ENCODE measurements at places on chromosomes 6 and 20. TPM values are rescaled to one million over a fixed set of nuclear protein-coding genes. Genes with fewer than 3 reads are reported as not detected.

RUNX2 gene
- total RNA-seq: 14.0 TPM

RHAG gene
- not detected for total RNA-seq

RIN2 gene
- 24.4 TPM for total RNA-seq

LGSN gene
- not detected for total RNA-seq

C20orf202 gene
- total RNA-seq: not detected

ZNF165 gene
- total RNA-seq: 0.26 TPM

RSPO4 gene
- total RNA-seq: not detected

TSHZ2 gene
- total RNA-seq: not detected

OR12D3 gene
- total RNA-seq: not detected

NKAIN2 gene
- 37.9 TPM for total RNA-seq

MAS1 gene
- total RNA-seq: not detected

- no peaks in the 10 kb centered on the region for H3K27me3 ChIP-seq
- no peak overlapping the region for H3K4me3 ChIP-seq
- peaks cover 4% of the 10 kb centered on the region for H3K36me3 ChIP-seq
- no peaks in the 10 kb centered on the region for H3K4me1 ChIP-seq
Measured at GRCh38 chr20:10454151-10454750, 19.1 kb downstream of the SLX4IP start.

DNA sequence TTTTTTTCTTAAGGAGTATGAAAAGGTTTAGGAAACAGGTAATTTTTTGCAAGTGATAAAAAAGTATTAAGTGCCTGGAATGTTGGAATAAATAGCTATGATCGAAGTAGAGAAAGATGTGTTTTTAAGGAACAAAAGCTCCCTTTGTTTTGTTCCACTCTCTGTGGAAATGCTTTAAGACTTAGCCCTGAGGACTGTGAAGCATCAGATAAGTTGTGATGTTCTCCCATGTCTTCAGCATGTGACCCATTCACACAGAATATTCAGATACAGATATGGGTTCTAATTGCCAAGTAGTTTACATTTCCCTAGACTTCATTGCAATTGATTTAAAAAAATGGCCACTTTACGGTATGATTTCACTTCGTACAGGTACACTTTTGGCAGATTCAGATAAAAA lies 80.6 kb downstream of the KCNQ5 start:
- DNase-seq: no peak
- peaks cover 2% of the 10 kb centered on the region for H3K36me3 ChIP-seq
- H3K4me3 ChIP-seq: no peak overlapping the region
- H3K27ac ChIP-seq: no peak overlapping the region

DNA sequence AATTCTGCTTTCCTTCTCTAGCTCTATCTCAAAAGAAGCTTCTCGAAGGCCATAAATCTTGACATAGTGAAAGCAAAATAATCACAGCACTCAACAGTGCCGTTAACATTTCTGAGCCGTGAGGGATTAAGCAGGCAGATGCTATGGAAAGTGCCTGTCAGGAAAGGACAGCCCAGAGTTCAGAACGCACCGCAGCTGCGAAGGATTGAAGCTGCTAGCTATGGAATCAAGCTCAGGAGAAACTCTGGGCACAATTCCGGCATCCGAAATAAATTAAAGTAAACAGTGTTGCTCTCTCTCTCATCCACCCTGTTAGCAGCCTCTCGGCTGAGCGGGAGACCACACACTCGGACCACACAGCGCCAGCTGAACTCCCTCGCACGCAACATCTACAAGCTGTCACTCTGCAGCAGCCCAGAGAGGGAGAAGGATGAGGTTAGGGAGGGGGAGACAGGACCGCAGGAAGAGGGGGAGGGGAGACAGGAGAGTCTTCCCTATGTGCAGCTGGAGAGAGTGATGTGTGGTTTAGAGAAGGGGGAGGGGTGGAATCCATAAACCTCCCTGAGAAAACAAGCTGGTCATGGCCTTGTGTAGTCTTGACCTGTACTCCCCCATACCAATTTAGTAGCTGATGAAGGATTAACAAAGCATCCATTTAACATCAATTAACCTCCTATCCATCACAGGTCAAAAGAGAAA lies 9.0 kb downstream of the EXOC2 start:
- no peaks in the 10 kb centered on the region for H3K27me3 ChIP-seq
- H3K4me3 ChIP-seq: peak overlapping the region; percentile 63
- no peaks in the 10 kb centered on the region for H3K36me3 ChIP-seq
- peak overlapping the region; percentile 98 for H3K27ac ChIP-seq
- DNase-seq: no peak
- H3K4me1 ChIP-seq: peaks cover 62% of the 10 kb centered on the region

GRCh38 chr20:39036851-39037250 lies 74.7 kb downstream of the DHX35 start:
- H3K27ac ChIP-seq: no peak overlapping the region
- no peaks in the 10 kb centered on the region for H3K27me3 ChIP-seq
- no peak for DNase-seq

GRCh38 chr20:57628047-57628961 lies 8.1 kb upstream of the ZBP1 start:
- peaks cover 14% of the 10 kb centered on the region for H3K4me1 ChIP-seq
- no peak for DNase-seq
- peak overlapping the region; percentile 88 for H3K27ac ChIP-seq
- H3K36me3 ChIP-seq: peaks cover 2% of the 10 kb centered on the region
- H3K4me3 ChIP-seq: peak overlapping the region; percentile 52
- H3K27me3 ChIP-seq: no peaks in the 10 kb centered on the region

GRCh38 chr6:34346175-34347119 lies 46.0 kb downstream of the NUDT3 start:
- H3K4me3 ChIP-seq: no peak overlapping the region
- no peaks in the 10 kb centered on the region for H3K27me3 ChIP-seq
- no peaks in the 10 kb centered on the region for H3K36me3 ChIP-seq
- no peak for DNase-seq
- H3K27ac ChIP-seq: no peak overlapping the region
- peaks cover 24% of the 10 kb centered on the region for H3K4me1 ChIP-seq

DNA sequence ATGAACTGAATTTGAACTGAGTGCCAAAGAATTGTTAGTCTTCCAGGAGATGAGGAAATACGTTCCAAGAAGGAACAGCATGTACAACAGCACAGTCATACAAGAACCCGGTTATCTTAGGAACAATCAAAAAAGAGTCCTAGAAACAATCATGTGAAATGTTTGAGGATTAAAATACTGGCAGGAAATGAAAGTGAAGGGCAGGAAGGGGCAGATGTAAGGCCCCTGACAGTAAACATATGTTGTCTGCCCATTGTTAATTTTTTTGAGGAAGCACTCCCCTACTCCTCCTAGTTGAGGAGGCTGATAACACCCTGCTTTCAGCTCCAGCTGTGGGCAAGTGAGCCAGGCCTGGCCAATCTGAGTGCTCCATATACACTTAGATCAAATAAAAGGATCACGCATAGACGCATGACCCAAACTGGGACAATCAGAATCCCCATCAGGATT lies 220.9 kb downstream of the HACE1 start:
- H3K4me1 ChIP-seq: peaks cover 55% of the 10 kb centered on the region
- no peak overlapping the region for H3K4me3 ChIP-seq
- no peaks in the 10 kb centered on the region for H3K27me3 ChIP-seq
- H3K36me3 ChIP-seq: no peaks in the 10 kb centered on the region
- peak overlapping the region; percentile 25 for H3K27ac ChIP-seq
- DNase-seq: no peak

DNA sequence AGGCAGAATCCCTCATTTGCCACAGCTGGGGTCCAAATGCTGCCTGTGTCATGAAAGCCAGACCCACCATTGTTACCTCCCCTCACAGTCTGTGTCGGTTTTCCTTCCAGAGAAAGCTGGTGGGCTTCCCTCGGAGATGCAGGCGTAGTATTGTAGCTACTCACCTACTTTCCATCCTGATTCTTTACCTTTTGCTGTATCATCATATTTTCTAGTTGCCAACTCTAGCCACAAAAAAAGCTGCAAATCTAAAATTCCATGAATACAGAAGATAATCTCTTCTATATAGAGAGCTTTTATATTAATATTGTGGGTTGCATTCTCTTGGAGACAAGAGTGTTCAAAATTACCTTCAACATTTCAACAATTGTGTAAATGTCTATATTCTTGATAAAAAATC lies 98.0 kb upstream of the LAMP5 start:
- no peak overlapping the region for H3K27ac ChIP-seq
- no peaks in the 10 kb centered on the region for H3K4me1 ChIP-seq
- peaks cover 13% of the 10 kb centered on the region for H3K36me3 ChIP-seq
- H3K4me3 ChIP-seq: no peak overlapping the region

DNA sequence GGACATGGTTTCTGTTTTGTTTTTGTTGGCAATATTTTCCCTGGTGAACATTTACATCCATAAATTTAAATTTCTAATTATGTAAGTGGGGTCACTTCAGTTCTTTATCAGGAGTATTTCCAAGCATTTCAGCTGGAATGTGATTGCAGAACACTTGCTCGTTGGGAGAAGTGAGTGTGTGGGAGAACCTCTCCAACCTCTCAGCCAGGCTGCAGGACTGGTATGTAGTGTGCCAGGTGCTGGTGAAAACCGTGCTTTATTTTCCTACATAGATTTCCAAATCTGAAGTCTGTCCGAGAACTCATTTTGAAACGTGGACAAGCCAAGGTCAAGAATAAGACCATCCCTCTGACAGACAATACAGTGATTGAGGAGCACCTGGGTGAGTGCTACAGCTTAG lies 6.3 kb downstream of the RPL7L1 start:
- H3K36me3 ChIP-seq: peaks cover 19% of the 10 kb centered on the region
- no peak overlapping the region for H3K4me3 ChIP-seq
- peaks cover 21% of the 10 kb centered on the region for H3K4me1 ChIP-seq
- no peaks in the 10 kb centered on the region for H3K27me3 ChIP-seq
- H3K27ac ChIP-seq: peak overlapping the region; percentile 32

GRCh38 chr6:49553384-49553783 lies 2.9 kb downstream of the C6orf141 start:
- peaks cover 18% of the 10 kb centered on the region for H3K4me1 ChIP-seq
- no peak overlapping the region for H3K27ac ChIP-seq
- H3K36me3 ChIP-seq: no peaks in the 10 kb centered on the region
- no peak for DNase-seq
- H3K4me3 ChIP-seq: no peak overlapping the region

DNA sequence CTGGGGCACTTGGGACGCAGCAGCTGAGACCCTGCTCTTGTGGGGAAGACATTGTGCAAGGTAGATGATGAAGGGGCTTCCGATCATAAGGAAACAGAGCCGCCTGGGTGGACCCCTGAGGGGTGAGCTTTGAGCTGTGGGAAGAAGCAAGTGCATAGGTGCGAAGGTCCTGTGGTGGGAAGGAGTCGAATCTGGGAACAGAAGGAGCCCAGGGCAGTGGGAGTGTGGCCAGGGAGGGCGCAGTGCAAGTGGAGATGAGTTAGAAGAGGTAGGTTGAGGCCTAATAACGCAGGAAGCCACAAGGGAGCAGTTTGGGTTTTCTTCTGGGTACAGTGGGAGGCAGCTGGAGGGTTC lies 10.3 kb downstream of the RBM38 start:
- no peak overlapping the region for H3K4me3 ChIP-seq
- DNase-seq: no peak
- H3K27ac ChIP-seq: no peak overlapping the region
- H3K4me1 ChIP-seq: peaks cover 21% of the 10 kb centered on the region

- no peaks in the 10 kb centered on the region for H3K27me3 ChIP-seq
- peak overlapping the region; percentile 76 for H3K27ac ChIP-seq
- no peaks in the 10 kb centered on the region for H3K36me3 ChIP-seq
- peak overlapping the region; percentile 33 for H3K4me3 ChIP-seq
- DNase-seq: no peak
Measured at GRCh38 chr6:80543598-80544222, 437.2 kb downstream of the BCKDHB start.

DNA sequence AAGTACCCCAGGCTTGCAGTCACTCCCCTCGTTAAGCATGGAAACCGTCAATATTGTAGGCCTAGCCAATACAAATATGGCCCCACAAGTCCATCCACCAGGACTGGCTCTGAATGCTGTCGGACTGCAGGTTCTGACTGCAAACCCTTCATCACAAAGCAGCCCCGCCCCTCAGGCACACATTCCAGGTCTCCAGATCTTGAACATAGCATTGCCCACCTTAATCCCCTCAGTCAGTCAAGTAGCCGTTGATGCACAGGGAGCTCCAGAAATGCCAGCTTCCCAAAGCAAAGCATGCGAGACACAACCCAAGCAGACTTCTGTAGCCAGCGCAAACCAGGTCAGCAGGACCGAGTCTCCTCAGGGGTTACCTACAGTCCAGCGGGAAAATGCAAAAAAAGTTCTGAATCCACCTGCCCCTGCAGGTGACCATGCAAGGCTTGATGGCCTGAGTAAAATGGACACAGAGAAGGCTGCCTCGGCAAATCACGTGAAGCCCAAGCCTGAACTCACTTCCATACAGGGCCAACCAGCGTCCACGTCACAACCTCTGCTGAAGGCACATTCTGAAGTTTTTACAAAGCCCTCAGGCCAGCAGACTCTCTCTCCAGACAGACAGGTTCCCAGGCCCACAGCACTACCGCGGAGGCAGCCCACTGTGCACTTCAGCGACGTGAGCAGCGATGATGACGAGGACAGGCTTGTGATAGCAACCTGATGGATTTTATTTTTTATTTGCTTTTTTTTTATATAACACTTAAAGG lies 126.2 kb upstream of the EDN1 start:
- no peak overlapping the region for H3K4me3 ChIP-seq
- no peak overlapping the region for H3K27ac ChIP-seq
- no peak for DNase-seq

GRCh38 chr20:12825226-12825595 lies 183.6 kb upstream of the SPTLC3 start:
- no peaks in the 10 kb centered on the region for H3K27me3 ChIP-seq
- H3K27ac ChIP-seq: no peak overlapping the region
- H3K4me3 ChIP-seq: no peak overlapping the region
- no peaks in the 10 kb centered on the region for H3K4me1 ChIP-seq
- no peak for DNase-seq
- H3K36me3 ChIP-seq: no peaks in the 10 kb centered on the region

GRCh38 chr6:111242452-111242851 lies 155.1 kb downstream of the SLC16A10 start:
- no peaks in the 10 kb centered on the region for H3K27me3 ChIP-seq
- H3K4me3 ChIP-seq: no peak overlapping the region
- H3K4me1 ChIP-seq: peaks cover 18% of the 10 kb centered on the region
- no peaks in the 10 kb centered on the region for H3K36me3 ChIP-seq
- no peak for DNase-seq

- DNase-seq: no peak
- no peak overlapping the region for H3K4me3 ChIP-seq
- no peaks in the 10 kb centered on the region for H3K36me3 ChIP-seq
- H3K27me3 ChIP-seq: no peaks in the 10 kb centered on the region
Measured at GRCh38 chr6:129749749-129750120, 39.8 kb upstream of the ARHGAP18 start.

- H3K27me3 ChIP-seq: no peaks in the 10 kb centered on the region
- H3K4me3 ChIP-seq: no peak overlapping the region
- no peaks in the 10 kb centered on the region for H3K36me3 ChIP-seq
- no peak for DNase-seq
- peaks cover 6% of the 10 kb centered on the region for H3K4me1 ChIP-seq
Measured at GRCh38 chr6:22101163-22101562, 195.7 kb downstream of the PRL start.

- no peaks in the 10 kb centered on the region for H3K27me3 ChIP-seq
- no peaks in the 10 kb centered on the region for H3K36me3 ChIP-seq
- DNase-seq: no peak
- peak overlapping the region; percentile 98 for H3K27ac ChIP-seq
- peaks cover 35% of the 10 kb centered on the region for H3K4me1 ChIP-seq
- peak overlapping the region; percentile 91 for H3K4me3 ChIP-seq
Measured at GRCh38 chr6:19803331-19804204, 33.6 kb upstream of the ID4 start.
